IMR-90 (cell line): ENCODE measurements at places on chromosomes 4 and X. TPM values are rescaled to one million over a fixed set of nuclear protein-coding genes. Genes with fewer than 3 reads are reported as not detected.

- DNase-seq, result no peak
These were observed 635.2 kb upstream of the SPANXN1 start for GRCh38 chrX:144612076-144612475.

DNA sequence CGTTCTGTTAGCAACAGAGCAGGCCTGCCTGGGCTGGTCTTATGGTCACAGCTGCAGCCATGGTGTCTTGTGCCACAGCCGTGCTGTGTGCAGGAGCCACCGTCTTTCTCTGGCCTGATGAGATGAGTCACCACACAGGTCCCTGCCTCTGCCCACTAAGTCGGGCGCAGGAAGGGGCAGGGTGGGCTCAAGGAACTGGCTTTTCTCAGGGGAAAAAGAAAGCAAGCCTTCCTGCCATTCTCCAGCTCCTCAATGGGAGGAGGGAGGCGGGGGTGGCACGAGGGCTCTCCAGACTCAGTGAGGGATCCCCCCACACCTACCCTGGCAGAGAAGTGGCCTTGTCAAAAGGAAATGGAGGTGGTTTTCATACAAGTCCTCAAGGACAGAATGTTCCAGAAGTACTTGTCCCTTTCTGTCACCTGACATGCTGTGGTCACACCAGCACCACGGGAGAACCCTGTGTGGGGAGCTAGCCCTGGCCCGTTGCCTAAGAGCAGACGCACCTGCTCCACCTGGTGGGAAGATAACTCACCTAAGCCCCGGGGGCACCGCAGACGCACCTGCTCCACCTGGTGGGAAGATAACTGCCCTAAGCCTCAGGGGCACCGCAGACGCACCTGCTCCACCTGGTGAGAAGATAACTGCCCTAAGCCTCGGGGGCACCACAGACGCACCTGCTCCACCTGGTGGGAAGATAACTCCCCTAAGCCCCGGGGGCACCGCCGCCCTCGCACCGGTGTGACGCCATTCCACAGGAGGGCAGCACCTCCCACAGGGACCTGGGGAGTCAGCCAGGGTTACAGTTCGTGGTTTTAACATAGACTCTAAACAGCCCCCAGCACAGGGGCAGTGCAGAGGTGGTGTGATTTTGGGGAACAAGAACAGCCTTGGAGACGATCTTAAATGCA lies 18.5 kb downstream of the UVSSA start:
- no peak for DNase-seq

- no peak for DNase-seq
These were observed 68.2 kb upstream of the TENM3 start for GRCh38 chr4:182174979-182175378.

Gene RNF212
- total RNA-seq, result under 0.01 TPM in 2 replicates

Gene DRD5
- not detected in 2 replicates for total RNA-seq

Gene CWH43
- not detected in 2 replicates for total RNA-seq
